ENCODE measurements at places on chromosomes 11 and 22.
A peak's percentile ranks its signal among the peaks of the same experiment; 100 is the strongest.

DNA sequence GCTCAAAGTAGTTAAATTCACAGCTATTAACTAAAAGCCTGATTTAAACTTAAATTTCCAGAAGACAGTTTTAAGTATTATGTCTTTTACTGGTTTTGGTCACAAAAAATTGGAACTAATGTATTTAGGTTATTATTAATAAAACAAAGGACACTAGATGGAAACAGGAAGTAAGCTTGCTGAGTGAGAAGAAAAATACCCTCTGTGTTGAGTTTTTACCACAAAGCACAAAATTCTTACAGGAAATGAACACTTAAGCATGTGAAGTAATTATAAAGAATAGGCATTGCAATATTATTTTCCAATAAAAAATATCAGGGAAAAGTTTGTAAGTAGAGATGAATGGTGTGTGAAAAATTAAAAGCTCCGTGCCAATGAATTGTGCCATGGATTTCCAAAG lies 46.3 kb downstream of the PIK3C2A start:
- H3K4me3 ChIP-seq, result no peak overlapping the region
- H3K27me3 ChIP-seq, result no peaks in the 10 kb centered on the region
- no peaks in the 10 kb centered on the region for H3K4me1 ChIP-seq
- no peak for DNase-seq

DNA sequence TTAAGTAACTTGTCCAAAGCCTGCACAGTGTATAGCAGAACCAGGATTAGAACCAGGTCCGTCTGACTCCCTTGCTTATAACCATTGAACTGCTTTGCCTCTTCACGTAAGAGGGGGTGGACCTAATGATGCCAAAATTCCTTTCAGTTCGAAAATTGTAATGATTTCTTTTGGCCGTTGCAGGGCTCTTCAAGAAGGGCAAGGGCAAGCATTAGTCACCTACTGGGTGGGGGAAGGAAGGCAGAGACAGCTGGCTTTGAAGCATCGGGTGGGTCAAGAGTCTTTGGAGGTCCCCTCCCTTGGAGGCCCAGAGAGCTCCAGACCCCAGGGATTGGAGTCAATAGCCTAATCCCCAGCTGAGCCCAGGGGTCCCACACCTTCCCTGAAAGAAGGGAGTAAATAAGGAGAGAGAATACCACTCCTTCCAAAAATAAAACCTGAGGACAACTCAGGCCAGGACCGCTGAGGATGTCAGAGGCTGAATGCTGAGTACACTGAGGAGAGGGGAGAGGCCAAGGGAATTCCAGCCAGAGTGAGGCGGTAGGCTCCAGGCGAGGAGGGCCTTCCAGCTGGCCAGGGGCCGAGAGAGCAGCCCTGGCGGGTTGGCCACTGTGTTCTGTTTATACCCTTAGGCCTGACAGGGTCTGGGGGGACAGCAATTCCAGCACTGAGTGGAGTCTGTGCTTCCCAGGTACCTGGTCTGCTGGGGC lies 14.1 kb downstream of the CREB3L1 start:
- no peak overlapping the region for H3K27ac ChIP-seq
- peaks cover 21% of the 10 kb centered on the region for H3K4me1 ChIP-seq
- H3K27me3 ChIP-seq, result peaks cover 18% of the 10 kb centered on the region
- no peak for DNase-seq
- no peak overlapping the region for H3K4me3 ChIP-seq

GRCh38 chr11:82092904-82093303 lies 640.8 kb downstream of the FAM181B start:
- DNase-seq, result no peak
- no peaks in the 10 kb centered on the region for H3K27me3 ChIP-seq
- H3K27ac ChIP-seq, result no peak overlapping the region
- H3K36me3 ChIP-seq, result no peaks in the 10 kb centered on the region
- H3K4me1 ChIP-seq, result no peaks in the 10 kb centered on the region

- no peaks in the 10 kb centered on the region for H3K27me3 ChIP-seq
- H3K4me3 ChIP-seq, result no peak overlapping the region
- peak; percentile 81 for DNase-seq
These were observed 13.2 kb downstream of the POLA2 start for GRCh38 chr11:65274735-65275682.
